Mammary epithelial cell (primary cell): ENCODE measurements at places on chromosomes 16 and 17.

DNA sequence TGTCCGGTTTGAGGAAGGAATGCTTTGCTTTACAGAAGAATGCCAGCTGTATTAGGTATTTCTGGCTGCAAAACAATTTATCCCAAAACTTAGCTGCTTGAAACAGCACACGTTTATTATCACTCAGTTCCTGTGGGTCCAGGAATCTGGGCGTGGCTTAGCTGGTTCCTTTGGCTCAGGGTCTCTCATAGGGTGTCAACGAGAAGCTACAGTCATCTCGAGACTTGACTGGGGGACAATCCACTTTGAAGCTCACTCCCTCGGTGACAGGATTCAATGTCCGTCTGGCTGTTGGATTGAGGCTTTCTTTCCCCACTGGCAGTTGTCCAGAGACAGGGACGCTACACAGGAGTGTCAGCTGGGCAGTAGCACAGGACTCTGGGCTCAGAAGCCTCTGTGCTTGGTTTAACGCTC is 9.6 kb upstream of the RHBDF2 start:
- DNase-seq, result no peak

GRCh38 chr16:54286366-54287130 is at the start of gene IRX3:
Gene IRX3 (minus strand): TSS chr16:54286787. CDS start chr16:54286050, 737 bp downstream.
- DNase-seq, result peak; percentile 94

DNA sequence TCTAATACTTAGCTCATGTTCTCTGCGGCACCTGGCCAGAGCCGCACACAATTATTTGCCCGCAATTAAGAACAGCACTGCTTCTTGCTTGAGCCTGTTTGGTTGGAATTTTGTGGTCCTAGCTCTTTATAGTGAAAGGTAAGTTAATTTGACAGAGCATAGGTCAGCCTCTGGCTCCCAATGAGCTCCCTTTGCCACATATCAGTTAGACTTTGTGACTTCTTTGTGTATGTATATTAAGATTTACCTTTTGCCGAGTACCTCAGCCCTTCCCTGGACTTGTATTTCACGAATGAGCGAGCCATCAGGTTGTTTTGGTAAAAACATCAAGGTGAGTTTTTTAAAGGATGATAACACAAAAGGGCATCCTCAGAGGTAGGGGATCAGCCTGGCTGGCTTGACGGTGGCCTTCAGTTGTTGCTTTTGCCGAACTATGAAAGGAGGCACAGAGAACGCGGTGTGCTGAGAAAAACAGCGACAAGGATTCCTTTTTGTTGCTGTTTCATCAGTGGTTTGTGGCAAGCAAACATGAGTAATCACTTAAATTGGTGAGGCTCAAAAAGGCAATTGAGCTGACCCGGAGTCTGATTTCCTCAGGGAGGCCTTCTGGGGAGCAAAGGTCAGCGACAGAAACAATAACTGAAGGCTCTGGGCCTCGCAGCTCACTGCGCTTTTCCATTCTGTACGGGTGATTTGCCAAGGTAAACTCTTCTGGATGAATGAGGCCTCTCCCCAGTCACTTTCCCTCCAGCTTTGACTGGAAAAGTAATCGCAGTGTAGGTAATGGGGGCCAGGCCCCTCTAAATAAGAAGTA is 163.6 kb downstream of the HS3ST3A1 start:
- DNase-seq, result no peak

DNA sequence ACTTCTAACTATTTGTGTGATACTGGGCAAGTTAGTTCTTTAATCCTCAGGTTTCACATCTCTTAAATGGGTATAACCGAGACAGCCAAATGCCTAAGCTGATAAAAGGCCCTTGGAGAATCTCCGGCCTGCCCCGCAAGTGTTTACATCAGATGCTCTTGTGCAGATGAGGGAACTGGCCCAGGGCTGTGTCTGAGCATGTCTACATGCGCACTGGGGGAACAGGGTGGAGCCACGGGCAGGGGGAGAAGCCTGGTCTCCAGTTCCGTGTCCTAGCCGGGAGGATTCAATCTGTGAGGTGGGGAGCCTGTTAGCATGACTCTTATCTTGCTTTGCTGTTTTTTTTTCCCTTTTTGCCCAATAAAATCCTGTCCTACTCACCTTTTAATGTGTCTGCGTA is 222.9 kb downstream of the CDH8 start:
- DNase-seq, result no peak

- DNase-seq, result no peak
These were observed 106.7 kb upstream of the FOXF1 start for GRCh38 chr16:86403541-86404163.

- no peak for DNase-seq
These were observed 72.9 kb downstream of the IL21R start for GRCh38 chr16:27474921-27475320.

DNA sequence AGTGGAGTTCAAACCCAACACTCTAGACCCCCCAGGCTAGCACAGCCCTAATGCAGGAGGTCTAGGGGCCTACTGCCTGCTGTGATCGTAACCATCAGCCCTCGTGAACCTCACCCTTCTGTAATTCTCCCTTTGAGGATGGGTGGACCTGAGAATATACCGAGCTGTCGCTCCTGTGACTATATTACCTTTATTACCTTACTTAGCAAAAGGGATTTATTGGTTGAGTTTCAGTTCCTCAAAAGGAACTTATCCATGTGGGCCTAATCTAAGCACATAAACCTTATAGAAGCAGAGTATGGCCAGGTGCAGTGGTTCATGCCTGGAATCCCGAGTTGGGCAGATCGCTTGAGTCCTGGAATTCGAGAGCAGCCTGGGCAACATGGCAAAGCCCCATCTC is 19.2 kb upstream of the EMP2 start:
- no peak for DNase-seq

DNA sequence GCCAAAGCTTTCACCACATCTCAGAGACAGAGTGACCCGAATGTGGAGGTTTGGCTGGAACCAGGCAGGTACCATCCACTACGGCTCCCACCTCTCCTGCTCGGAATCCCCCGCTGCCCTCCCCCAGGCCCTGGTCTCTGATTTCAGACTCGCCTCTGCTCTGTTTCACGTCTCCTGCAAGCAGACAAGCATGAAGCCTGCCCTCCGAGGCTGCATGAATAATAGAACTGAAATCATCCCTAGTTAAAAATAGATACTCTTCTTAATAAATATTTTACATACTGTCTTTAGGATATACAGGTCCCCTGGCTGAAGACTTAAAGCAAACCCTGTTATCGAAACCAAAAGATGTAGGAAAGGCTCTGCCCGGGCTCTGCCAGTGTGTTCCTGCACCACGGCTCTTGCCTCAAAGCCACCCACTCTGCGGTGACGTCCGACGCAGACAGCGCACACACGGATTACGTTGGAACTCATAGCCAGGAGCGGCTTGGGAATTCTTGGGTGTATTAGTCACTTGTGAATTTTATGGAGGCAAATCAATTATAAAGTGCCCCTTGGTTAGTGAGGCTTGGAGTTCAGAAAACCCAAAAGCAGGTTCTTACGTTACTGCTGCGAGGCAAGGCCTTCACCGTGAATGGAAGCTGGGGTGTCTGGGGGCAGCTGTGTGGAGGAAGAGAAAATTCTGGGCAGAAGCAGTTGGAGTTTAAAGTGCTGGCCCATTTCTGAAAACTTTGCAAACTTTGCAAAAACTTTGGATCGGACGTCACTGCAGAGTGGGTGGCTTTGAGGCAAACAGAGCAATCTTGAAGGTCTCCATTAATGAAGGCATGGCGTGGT is 25.6 kb upstream of the NPTX1 start:
- DNase-seq, result peak; percentile 93

DNA sequence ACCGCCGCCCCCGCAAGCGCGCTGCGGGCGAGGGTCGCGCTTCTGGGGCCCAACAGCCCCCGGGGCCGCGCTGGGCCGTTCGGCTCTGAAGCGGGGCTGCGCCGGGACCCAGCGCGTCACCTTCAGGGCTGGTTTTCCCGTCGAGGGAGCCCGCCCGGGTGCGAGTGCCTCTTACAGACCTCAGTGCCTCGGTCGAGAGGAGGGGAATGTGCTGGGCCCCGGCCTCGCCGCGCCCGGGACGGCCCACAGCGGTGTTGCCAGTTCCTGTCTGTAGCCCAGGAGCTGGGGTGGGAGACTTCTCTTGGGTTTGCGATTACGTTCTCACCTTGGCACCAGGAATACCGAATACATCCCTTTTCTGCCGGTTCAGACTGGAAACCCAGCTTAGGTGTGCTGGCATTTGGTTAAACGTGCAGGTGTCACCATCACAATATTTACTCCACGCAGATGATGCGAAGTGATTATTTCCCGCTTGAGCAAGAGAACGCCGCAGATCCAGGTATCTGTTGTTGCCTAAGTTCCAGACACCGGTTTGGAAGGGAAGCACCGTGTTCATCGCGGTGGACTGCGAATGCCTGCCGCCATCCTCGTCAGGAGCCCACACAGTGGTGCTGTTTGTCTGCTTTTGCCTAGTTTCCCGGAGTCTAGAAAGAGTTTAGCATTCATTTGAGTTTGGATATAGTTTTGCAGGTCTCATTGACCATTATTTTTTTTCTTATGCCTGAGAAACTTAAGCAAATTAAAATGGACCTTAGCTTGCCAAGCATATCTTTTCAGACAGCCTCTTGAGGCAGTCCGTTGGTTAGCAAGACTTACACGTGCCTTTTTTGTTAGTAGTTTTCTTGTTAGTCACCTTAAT is 914 bp downstream of the MAP1LC3B start:
- DNase-seq, result peak; percentile 55
